ENCODE measurements at places on chromosomes 7 and 10.

- no peak for DNase-seq
These were observed 219.8 kb upstream of the SMIM30 start for GRCh38 chr7:113338071-113338696.

- no peak for DNase-seq
These were observed 31.6 kb downstream of the OGDH start for GRCh38 chr7:44637788-44638594.

DNA sequence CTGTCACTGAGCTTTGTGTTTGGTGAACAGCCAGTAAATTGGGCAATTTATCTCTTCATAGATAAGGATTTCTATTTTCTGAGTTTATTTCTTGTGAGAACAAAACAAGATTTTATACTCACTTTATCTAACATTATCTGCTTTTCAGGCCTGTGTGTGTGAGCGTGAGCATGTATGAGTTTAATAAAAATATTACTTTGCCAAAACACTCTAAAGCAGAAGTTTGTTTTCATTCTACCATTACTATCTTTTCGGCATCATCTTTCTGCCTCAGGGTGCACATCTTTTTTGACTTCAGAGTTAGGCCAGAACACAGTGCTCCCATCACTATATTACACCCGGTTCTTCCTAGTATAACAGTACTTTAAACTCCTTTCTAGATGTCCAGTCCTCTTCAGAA lies 13.0 kb downstream of the ZWINT start:
- no peak for DNase-seq

GRCh38 chr7:129617652-129618051 lies 6.1 kb downstream of the NRF1 start:
- DNase-seq, result no peak

DNA sequence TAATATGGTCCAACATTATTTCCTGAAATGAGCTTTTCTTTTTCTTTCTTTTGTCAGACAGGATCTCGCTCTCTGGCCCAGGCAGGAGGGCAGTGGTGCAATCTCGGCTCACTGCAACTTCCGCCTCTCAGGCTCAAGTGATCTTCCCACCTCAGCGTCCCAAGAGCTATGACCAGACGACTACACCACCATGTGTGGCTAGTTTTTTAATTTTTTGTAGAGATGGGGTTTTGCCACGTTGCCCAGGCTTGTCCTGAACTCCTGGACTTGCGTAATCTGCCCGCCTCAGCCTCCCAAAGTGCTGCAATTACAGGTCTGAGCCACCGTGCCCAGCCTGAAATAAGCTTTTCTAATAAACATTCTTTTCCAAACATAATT lies 48.6 kb downstream of the CUL2 start:
- no peak for DNase-seq

DNA sequence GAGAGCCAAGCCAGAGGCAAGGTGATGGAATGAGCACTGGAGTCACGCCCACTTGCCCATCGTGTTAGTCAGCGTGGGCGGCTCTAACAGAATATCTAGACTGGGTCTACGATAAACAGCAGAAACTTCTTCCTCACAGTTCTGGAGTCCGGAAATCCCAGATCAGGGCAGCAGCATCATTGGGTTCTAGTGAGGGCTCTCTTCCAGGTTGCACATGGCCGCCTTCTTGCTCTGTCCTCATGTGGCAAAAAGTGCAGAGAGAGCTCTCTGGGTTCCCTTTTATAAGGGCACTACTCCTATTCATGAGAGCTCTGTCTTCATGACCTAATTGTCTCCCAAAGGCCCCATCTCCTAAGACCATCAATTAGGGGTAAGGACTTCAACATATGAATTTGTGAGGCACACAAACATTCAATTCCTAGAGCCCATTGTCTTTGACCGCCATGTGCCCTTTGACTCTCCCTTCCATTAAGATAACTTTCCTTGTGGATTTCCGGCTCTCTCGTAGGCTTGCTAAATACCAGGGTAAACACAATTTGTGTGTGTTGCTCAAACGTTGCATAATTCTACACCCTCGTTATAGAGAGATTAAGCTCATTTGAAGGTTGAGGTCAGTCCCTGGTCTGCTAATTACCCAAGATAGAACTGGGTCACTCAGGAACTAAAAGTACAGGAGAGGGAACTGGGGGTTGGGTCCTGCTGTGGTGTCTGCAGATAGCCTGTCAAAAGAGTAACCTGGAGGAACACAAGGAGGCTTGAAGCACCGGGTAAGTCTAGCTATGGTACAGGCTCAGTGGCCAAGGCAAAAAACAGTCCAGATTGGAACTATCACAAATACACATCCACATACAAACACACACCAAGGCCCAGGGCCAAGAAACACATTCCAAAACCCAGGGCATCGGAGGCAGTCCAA lies 28.7 kb upstream of the USP6NL start:
- DNase-seq, result no peak
